Cortex of kidney (tissue), 1 donor: ENCODE measurements at places on chromosomes 5 and 9.

- no peak for DNase-seq
These were observed 334.7 kb downstream of the OSTF1 start for GRCh38 chr9:75422944-75423522.

DNA sequence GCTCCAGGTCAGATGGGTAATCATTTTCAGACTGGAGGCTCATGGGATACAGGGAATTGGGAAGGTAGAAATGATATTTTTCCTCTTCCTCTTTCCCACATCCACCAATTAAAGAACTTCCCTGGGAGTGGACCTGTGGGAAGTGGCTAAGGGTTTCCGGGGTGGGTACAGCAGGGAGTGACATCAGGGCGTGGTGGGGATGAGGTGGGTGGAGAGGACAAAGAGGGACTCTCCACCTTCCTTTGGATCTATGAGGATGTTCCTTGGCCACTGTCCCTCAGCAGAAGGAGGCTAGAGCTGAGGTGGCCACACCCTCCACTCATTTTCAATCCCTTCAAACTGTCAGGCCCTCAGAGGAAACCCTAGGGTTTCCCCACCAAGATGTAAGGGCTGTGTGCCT is 54.7 kb downstream of the IRF1 start:
- no peak for DNase-seq

DNA sequence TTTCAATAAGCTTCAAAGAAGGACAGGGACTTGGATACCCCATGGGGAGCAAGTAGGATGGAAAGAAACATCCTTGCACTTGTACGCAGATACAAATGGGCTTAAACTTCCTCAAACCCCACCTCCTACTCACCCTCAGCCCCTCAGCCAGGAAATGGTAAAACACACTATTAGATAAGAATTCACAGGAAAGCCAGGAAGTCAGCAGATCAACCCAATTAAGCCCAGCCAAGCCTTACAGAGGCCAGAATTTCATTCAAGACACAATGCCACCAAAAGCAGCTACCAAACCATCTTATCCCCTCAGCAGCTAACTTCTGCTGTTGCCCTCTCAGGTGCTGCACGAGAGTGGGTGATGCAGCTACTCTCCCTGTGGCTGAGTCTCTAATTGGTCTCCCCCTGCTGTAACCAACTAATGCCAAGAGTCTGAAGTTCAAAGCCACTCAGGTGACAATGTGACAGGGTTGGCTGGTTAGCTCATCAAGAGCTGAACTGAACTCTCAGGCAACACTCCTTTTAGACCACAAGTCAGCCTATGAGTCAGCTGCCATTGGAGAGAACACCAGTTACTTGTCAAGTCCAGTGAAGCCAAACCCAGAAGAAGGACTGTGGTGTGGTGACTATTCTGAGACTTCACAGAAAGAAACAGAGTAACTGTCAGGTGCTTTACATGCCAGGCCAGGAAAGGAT is 201.9 kb downstream of the ZNF608 start:
- no peak for DNase-seq

DNA sequence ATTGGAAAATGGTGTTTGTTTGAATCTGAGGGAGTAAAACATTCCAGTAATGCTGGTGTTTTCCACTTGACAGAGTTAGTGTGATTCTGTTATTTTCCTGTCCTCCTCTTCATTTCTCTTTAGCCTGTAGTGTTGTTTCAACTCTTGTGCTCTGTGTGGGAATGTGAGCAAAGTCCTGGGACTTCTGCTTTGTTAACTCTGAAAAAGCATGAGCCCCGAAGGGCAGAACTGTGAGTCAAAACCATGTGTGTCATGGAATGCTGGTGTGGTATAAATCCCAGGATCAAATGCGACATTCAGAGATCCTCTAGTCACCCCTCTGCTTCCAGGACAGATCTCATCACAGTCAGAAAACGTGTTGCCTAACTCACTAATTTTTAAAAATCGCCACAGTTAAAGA is 8.9 kb downstream of the F2R start:
- DNase-seq = no peak

DNA sequence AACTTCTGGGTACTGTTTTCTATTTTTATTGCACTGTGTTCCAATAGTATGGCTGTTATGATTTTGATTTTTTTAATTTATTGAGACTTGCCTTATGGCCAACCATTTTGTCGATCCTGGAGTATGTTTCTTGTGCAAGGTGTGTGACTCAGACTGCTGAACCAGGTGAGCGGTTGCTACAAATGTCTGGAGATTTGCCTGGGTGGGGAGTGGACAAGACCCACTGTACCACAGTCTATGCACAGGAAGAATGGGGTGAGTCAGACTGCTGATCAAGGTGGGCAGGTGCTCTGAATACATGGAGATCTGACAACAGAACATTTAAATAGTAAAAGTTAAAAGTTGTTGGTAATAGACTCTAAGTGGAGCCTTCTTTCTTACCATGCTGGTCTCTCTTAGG is 609.2 kb downstream of the CSNK1G3 start:
- DNase-seq = no peak

GRCh38 chr5:133483406-133484090 is 128.8 kb downstream of the FSTL4 start:
- no peak for DNase-seq
